Putamen (tissue), 1 donor: ENCODE measurements at places on chromosomes 12 and 14.

GRCh38 chr12:124298685-124299410, 4.0 kb downstream of the RFLNA start:
- DNase-seq = no peak

DNA sequence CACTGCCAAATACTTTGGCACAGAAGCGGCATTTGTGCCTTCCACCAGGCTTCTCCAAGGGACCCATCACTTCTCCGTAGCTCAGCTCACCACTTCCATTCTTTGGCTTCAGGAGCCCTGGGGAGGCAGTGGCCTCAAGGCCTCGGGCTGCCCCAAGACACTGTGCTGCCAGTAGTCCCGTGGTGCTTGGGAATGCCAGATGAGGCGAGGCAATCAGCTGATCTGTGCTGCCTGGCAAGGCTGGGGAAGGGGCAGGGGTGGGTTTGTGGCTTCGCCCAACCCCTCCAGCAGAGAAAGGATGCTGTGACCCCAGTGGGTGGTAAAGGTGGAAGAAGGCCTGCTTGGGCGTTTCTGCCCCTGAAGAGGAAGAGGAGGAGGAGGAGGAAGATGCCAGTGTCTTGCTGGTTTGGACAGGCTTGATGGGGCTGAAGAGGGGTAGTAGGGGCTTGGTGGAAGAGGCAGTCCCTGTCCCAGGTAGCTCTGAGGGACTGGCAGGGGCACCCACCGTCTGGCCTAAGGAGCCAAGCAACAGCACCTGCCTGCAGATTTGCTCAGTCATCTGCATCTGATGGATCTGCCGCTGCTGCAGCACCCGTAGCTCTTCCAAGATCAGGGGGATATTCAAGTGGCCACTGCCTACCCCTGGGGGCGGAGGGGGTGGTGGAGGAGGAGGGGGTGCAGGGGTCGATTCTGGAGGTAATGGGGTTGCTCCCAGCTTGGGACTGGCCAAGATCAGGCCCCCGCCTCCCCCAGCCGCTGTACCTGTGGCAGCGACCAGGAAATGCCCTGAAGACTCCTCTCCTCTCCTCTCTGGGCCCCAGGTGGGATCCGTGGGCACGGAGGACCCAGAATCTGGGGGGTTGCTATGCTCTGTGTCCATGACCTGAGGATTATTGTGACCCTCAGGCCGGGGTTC, 1.3 kb downstream of the SALL2 start:
- no peak for DNase-seq

DNA sequence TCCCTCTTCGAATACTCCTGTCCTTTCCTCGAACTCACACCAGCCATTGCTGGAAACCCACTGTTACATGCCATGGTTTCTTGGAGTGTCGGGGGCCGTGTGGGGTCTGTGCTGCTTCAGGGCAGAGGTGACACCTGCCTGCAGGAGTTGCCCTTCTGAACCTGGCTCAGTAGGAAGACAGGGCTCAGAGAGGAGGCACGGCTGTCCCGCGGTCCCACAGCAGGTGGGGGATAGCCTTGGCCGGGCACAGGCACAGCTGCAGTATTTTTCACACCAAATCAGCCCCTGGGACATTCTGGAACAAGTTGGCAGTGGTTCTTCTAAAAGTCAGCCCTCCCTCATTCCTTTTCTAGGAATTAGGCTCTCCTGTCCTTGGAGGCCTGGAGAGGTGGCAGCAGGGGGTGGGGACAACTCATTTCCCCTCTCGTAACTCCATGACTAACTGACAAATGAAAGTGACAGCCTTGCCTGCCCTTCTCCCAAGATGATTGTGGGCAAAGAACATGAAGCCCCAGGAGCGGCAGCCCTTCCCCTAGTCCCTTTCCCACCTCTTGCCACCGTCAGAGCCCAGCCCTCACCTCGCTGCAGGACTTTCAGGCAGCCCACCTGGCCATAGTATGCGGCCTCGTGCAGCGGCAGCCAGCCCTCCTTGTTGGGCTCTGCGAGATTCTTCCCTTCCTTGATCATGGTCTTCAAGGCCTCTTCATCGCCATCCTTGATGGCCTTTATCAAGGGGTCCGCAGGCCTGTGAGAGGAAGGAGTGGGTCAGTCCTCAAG, 22.4 kb downstream of the ASB2 start:
- DNase-seq = no peak

- no peak for DNase-seq
Observed at GRCh38 chr14:75220156-75220555, 43.7 kb upstream of the TMED10 start.

DNA sequence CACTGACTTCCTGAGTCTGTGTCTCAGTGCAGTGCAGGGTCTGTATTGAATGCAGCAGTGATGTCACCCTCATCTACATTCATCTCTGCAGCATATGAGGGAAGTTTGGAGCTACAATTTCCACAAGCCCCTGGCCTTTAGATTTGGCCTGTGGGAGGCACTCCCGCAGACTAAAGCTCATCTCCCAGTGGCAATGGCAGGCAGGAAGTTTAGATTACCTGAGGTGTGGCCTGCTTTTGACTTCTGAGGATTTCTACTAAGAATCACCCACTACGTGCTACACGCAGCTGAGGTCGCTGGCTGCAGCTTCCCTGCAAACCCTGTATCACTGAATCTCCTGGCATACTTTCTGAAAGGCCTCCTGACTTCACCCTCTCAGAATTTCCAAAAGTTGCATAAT, 202.2 kb upstream of the PRKD1 start:
- DNase-seq = no peak

GRCh38 chr14:96038558-96038919, 623 bp upstream of the C14orf132 start:
- DNase-seq = no peak
